ENCODE measurements at places on chromosomes 6 and 20. TPM values are rescaled to one million over a fixed set of nuclear protein-coding genes. Genes with fewer than 3 reads are reported as not detected.

The UBE2C gene
- total RNA-seq, result 57.3 TPM

The TOX2 gene
- total RNA-seq, result 0.76 TPM

The GJA10 gene
- not detected for total RNA-seq

The PRR18 gene
- total RNA-seq, result not detected

The NT5E gene
- total RNA-seq, result 108 TPM

The ZNF165 gene
- total RNA-seq, result 4.7 TPM

The LPA gene
- total RNA-seq, result not detected

The DEFB132 gene
- not detected for total RNA-seq

The ANGPT4 gene
- total RNA-seq, result not detected

The SOD2 gene
- total RNA-seq, result 156 TPM

The MEI4 gene
- not detected for total RNA-seq

The HSPA1L gene
- total RNA-seq, result 0.62 TPM

The EMILIN3 gene
- not detected for total RNA-seq

The RAET1L gene
- total RNA-seq, result 1.1 TPM

The PTPRA gene
- total RNA-seq, result 35.5 TPM

The BCAS4 gene
- 12.5 TPM for total RNA-seq

The RAB23 gene
- 6.6 TPM for total RNA-seq

The TP53RK gene
- 19.1 TPM for total RNA-seq

The HLA-DMA gene
- total RNA-seq, result 3.7 TPM

The TSBP1 gene
- not detected for total RNA-seq

The RIPK1 gene
- 10.5 TPM for total RNA-seq

The KCNG1 gene
- 60.2 TPM for total RNA-seq

The BPIFB1 gene
- total RNA-seq, result not detected

The IRAK1BP1 gene
- 2.7 TPM for total RNA-seq

The CTAGE9 gene
- total RNA-seq, result not detected

The OVOL2 gene
- total RNA-seq, result 14.6 TPM

The ETV7 gene
- 0.11 TPM for total RNA-seq

The RNASET2 gene
- 21.7 TPM for total RNA-seq

The IL17A gene
- not detected for total RNA-seq

The TBXT gene
- not detected for total RNA-seq

The ASIP gene
- not detected for total RNA-seq

Data from hair follicular keratinocyte (primary cell).